Activated T-helper 17 cell treated with anti-CD3 and anti-CD28 coated beads, Interleukin-2, amount 50 U/mL, for 72 hours (primary cell): ENCODE measurements at places on chromosomes 16 and 17. TPM values are rescaled to one million over a fixed set of nuclear protein-coding genes. Genes with fewer than 3 reads are reported as not detected.

The OTOP3 gene
- not detected for total RNA-seq

The CTDNEP1 gene
- total RNA-seq: 152 TPM

DNA sequence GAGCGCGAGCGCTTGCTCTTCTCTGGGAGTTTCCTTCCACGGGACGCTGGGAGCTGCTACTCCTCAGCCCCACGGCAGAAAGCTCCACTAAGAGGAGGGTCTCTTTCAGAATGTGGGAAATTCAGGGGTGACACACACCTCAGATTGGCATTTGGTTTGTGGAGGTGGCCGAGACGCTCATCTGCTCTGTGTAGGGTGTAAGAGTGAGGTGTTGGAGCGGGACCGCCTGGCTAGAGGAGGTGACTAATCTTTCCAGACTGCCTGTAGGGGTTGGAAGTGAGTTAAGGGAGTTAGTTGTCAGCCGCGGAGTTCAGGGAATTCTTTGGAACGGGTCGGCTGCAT, 735 bp downstream of the PSMD11 start:
- peak; percentile 50 for ATAC-seq

DNA sequence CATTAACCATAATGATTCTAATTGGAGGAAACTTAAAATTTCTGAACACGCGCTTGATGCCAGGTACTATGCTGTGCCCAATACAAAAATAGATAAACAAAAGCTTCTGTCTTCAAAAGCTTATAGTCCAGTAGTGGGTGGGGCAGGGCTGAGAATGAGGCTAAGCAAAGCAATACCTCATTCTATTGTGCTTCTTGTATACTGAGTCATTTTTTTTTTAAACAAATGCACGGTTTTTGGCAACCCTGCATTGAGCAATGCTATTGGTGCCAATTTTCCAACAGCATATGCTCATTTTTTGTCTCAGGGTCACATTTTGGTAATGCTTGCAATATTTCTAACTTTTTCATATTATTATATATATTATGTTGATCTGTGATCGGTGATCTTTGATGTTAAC, 34.7 kb upstream of the HNF1B start:
- ATAC-seq: no peak

DNA sequence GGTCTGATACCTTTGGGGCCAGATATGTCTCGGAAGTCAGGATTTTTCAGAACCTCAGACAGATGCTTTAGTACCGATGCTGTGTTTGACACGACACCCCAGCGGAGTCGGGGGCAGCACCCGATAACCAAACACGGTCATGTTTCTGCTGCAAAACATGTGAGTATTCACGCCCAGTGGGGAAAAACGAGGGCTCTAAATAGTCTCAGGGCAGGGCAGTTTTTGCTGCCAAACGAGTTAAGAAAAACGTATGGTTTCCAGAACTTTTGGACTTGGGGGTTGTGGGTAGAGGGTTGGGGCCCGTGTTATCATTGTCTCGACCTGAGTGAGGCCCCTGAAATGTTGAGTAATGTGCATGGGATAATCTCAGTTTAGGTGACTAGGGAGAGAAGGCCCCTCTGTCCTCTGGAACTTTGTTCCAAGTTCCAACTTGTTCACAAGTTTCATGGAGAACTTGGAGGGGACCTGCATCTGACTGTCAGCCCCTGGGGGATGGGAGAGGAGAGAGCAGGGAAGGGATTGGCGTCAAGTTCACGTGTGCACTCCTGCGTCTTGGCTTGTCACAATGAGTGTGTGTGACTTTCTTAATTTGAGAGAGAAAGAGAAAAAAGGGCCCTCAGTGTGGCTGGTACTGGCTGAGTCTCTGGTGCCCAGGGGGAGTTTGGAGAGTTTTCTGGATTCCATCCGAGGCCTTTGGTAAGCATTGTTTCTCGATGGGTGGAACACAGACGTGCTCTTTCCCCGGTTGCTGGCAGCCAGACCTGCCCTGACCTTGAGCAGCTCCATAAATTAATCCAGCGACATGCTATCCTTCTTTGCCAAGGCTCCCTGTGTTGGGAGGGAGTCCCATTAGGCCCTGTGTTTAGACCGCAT, 83.9 kb upstream of the CIBAR2 start:
- ATAC-seq: no peak

DNA sequence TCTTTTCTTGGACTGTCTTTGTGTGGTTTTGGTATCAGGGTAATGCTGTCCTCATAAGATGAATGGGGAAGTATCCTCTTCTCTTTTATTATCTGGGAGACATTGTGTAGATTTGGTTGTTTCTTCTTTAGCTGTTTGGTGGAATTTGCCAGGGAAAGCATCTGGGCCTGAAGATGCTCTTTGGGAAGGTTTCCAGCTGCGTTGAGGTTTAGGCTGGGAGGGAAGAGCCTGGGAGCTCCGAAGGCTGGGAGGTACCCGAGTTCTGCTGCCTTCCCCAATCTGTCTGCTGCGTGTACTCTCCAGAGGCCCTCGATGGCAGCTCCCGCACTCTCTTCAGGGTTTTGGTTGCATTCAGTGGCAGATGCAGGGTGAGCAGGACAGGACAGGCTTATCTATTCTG, 25.6 kb upstream of the CRISPLD2 start:
- ATAC-seq: no peak

DNA sequence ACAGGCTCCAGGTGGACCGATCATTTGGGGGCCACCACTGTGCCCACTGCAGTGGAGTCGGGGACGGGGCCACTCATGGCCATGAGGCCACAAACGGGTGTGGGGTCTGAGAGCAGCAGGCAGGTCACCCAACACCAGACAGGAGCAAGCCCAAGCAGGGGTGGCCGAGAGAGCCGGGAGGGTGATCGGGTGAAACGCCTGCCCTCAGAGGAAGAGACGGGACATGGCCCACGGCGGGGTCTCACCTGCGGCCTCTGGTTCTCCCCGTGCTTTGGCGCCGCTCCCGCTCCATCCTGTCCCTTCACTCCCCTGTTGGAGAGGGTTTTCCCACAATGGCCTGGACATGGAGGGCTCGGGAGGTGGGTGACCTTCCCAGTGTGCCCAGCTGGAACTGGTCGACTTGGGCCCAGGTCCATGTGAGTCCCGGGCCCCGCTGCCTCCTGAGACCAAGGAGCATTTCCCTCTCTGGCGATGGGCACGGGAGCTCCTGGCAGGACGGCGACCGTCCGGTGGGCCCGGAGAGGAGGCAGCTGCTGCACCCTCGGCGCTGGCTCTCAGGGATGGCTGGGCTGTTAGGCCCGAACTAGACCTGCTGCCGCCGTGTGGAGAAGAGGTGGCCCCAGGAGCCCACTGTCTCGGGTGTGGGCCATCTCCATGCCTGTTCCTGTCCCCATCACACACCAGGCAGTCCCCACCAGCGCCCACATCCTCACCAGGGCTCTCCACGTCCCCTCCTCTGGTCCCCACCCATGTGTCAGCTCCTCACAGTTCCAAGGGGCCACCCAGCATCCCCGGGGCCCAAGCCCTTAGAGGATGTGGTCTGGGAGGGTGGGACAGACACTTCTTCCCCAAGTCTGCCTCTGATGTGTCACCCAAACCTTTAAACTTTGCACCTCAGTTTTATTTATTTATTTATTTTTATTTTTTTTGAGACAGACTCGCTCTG, 13.4 kb upstream of the BAHCC1 start:
- no peak for ATAC-seq

The CA7 gene
- not detected for total RNA-seq

GRCh38 chr17:52025236-52025635, 133.3 kb downstream of the CA10 start:
- ATAC-seq: no peak

The KRTAP3-1 gene
- not detected for total RNA-seq

- ATAC-seq: no peak
Observed at GRCh38 chr16:46746821-46747776, 1.0 kb downstream of the MYLK3 start.

GRCh38 chr17:27049104-27049784, 244.7 kb upstream of the WSB1 start:
- peak; percentile 81 for ATAC-seq

The MT1H gene
- not detected for total RNA-seq

DNA sequence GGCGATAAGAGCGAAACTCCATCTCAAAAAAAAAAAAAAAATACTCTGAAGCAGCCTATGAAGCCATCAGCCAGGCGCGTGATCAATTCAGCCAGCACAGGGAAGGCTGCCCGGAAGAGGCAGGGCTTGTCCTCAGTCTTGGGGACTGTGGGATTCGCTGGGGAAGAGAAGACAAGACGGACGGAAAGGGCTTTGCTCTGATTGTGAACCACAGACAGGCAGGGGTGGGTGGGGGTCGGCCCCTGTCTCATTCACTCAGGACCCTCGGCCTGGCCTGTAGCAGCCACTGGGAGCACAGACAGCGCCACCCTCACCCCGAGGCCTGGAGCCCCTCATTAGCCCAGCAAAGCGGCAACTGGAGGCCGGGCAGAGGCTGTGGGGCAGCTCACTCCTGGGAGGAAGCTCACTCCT, 37.2 kb downstream of the ABR start:
- no peak for ATAC-seq

GRCh38 chr17:19896679-19897078, 28.9 kb upstream of the ULK2 start:
- ATAC-seq: no peak

DNA sequence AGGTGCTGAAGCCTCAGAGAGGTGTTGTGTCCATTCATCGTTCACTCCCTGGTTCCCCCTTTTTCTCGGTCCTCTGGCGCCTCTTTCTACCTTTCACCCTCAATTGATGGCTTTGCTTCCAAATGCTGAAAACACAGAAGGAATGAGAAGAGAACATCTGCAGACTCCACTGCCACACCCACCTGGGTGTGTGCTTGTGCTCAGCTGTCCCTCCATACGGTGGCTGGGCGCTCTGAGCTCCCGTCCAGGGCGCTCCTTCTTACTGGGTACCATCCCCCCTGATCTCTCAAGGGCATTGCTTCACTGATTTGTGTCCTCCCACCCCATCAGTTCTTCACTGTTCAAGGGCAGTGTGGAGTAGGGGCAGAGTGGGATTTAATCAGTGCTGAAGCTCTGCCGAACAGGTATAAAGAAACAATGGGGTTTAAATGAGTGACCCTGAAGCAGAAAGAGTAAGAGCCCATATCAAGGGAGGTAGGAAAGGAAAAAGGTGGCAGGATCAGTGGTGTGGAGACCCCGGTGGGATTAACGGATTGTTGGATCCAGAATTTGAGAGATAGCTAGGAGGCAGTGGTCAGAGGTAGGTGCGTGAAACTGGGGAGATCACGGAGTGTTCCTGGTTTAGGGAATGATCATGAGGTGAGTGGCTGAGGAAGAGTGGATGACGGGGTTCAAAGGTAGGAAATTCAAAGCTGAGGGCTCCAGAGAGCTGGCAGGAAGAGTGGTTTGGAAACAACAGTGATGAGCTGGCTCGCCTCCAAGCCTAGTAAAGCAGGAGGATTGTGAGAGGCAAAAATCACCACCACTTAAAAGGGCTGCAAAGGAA, 40.8 kb downstream of the MRTFB start:
- no peak for ATAC-seq

DNA sequence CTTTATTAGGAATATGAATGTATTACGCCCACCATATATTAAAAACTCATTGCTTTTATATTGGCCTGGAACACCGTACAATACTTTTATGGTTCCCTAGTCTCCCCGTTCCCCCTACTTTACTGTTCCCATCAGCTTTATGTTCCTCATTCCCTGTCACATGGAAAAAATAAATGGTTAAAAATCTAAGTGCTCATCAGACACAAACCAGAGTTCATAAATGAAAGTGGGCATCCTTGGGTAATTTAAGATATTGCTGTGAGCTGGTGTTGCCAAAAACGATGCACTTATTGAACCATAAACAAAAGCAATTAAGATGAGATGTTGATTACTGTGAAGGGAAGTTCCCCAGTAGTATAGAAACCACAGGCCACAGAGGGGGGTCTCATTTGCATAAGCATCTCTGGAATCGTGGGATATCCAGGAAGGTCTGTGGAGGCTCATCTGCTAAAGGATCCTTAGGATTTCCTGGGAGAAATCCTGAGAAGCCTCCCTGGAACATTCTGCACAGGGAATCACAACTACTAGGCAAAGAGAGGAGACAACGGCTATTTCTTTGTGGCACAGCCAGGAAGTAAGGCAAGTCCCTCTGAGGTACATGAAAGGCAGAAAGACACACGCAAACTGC, 591.4 kb upstream of the CDH11 start:
- no peak for ATAC-seq

GRCh38 chr16:58119509-58119845, 9.7 kb downstream of the CFAP20 start:
- no peak for ATAC-seq

- no peak for ATAC-seq
Observed at GRCh38 chr16:46629331-46630219, 8.4 kb upstream of the SHCBP1 start.

- ATAC-seq: no peak
Observed at GRCh38 chr16:84712801-84713775, 13.3 kb downstream of the USP10 start.

The C17orf58 gene
- 27.3 TPM for total RNA-seq

- no peak for ATAC-seq
Observed at GRCh38 chr16:49602201-49602975, 228.8 kb downstream of the C16orf78 start.

DNA sequence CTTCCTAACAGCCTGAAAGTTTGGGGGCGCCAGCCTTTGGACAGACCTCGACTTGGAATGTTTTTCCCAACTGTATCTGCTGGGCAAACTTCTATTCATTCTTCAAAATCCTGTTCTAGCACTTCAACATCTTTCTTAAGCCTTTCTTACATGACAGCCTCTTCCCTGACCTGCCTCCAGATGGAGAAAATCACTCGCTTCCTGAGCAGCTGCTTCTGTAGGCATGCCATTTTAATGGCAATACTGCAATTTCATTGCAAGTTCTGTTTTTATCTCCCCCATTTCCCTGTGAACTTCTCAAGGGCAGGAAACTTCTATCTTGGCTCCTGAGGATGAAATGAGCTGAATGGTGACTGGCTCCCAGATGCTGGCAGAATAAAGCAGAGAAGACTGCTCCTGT, 128.8 kb upstream of the ASIC2 start:
- ATAC-seq: no peak

The TBC1D28 gene
- total RNA-seq: not detected

- no peak for ATAC-seq
Observed at GRCh38 chr16:68406458-68407152, 41.7 kb downstream of the SMPD3 start.

The CTF1 gene
- total RNA-seq: 0.26 TPM

The C16orf89 gene
- total RNA-seq: not detected

DNA sequence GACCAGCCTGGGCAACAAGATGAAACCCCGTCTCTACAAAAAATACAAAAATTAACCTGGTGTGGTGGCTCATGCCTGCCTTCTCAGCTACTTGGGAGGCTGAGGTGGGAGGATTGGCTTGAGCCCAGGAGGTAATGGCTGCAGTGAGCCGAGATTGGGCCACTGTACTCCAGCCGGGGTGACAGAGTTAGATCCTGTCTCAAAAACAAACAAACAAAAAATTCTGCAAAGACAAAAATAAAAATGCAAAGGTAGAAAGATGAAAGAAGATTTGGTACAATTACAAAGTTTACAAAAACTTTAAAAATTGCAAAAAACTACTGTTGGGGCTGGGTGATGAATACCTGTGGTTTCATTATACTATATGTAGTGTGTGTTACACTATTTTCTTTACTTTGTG, 5.5 kb upstream of the CDH1 start:
- no peak for ATAC-seq

- peak; percentile 63 for ATAC-seq
Observed at GRCh38 chr16:3215601-3216262, 19.2 kb downstream of the ZNF200 start.

The GALR2 gene
- total RNA-seq: 14.8 TPM
